ENCODE measurements at places on chromosomes 5 and 9.

DNA sequence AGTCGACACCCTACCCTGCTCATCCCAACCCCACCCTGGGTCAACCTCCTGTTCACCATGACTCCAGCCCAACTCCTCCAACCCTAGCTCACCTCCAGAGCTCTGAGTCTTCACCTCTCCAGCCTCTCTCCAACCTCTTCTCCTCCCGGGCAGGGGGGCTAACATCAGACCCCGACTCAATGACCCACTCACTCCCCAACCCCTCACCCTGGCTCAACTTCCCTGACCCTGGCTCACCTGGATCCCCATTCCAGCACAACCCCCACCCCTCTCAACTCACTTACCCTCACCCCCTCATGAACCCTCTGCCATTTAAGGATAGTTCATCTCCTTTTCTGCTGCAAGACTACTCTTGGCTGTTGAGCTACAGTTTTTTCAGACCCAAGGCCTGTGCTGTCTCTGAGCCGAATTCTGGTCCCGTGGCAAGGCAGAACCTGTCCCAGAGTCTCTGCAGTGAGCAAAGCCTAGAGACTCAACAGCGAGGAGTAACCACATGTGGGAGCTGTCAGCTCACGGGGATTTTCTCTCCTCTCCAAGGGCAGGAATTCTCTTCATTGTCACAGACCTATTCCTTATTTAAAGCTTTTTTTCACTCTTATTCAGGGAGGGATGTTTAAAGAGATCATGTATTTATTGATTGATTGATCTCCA lies 29.8 kb downstream of the ANKRD33B start:
- DNase-seq: no peak

DNA sequence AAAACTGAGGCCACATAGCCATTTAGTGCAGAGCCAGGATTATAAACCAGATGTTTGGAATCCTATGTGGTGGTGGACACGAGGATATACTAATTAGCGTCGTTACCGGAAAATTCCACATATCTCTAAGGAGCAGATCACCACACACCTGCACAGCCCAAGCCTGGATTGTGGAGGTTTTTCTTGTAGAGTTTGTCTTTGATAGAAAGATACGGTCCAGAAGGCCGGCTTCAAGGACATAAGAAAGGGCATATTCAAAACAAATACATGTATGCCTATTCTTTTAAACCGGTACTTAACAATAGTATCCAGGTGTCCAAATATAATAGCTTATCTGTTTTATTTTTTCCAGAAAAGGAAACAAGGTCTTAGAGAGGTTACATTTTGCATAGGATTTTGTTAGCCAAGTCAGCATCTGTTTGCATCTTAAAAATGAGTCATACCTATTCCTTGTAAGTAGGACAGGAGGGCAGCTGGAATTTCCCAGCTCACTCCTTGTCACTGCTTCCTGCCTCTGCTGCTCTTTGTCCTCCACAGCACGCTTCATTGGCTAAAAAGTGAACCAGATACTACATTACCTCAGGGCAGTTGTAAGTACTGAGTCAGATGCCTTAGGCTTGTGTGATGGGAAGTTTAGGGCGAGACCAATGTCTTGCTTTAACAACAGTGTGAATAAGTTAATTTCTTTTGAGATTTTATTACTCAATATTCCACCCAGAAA lies 3.6 kb downstream of the TMC1 start:
- DNase-seq: peak; percentile 27

- DNase-seq: no peak
Measured at GRCh38 chr9:98161851-98162250, 30.6 kb downstream of the CORO2A start.

DNA sequence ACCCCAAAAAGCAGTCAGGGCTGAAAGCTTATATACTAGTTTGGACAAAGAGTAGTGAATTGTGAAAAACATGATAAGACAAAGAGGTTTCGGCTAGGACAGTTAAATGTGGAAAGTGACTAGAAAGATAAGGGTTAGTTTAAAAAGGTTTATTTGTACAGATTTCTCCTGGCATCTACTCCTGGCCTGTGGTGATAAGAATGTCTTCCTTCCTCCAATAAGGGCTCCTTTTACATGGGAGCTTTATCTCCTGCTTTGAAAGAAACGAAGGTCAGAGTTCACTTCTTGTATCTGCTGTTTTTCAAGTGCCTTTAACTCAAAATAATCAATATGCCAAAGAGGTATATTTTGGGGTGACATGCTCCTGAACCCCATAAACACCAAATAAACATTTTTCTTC lies 776.1 kb upstream of the COX7C start:
- no peak for DNase-seq

DNA sequence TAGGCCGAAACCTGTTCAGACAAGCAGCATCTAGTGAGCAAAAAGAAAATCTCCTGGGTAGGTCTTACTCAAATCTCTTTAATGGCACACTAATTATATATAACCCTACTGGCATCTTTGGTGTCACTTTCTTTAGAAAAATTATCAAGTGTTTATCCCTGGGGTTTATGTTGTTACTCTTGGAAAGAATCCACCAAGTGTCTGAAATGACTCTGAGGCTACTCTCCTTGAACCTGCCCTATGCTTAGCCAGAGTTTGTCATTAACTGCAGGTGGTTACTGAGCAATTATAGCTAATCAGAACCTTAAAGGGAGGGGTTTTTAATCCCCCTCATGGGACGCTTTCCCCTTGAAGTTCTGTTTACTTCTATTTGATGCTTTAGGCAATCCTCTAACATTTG lies 381.9 kb downstream of the PLK2 start:
- no peak for DNase-seq

- DNase-seq: no peak
Measured at GRCh38 chr5:43646992-43647391, 44.0 kb downstream of the NNT start.

- DNase-seq: no peak
Measured at GRCh38 chr5:126017096-126017495, 406.1 kb upstream of the GRAMD2B start.

DNA sequence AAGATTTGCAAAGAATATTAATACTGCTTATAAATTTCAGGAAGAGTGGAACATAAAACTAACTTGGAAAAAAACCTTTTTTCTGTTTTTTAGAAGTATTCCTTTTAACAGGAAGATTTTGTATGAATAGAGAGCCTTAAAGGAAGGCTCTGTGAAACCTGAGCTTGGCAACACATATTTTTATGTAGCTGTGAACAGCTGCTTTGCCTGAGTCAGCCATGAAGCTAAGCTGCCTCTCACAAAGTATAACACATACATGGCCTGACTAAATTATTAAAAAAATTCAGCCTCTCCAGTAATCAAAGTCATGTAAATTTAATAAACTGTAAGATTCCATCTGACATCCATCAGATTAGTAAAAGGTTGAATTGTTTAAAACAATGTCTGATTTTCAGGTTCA lies 547.5 kb downstream of the ELAVL2 start:
- DNase-seq: no peak

DNA sequence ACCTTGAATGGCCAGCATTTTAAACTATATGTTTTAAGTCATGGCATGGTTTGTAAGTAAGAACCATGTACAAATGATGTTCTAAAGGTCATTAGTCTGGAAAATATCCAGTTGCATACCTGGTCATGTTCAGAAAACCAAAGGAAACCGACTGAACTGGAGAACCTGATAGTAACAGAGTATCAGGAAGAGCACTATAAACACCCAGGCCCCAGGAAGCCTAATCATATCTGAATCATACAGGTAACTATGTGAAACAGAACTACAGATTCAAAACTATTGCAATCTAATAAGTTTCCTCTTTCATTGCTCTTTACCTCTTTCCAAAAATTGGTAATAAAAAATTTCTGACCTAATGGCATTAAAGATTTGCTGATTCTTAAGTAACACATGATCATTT lies 500.3 kb downstream of the ARHGEF28 start:
- no peak for DNase-seq

DNA sequence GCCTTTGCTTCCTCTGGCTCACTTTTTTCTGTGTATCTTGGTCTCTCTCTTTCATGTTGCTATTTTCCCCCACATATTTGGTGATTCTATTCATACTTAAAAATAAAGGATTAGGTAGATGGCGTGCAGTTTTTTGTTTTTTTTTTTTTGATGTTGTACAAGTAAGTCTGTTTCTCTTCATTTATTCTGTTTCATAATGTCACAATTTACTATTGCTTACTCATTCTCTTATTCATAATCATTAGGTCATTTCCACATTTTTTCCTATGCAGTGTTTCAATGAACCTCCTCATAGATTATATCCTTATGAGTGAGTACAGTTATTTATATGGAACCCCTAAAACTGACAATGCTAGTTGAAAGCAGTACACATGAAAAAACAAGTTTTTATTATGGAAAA lies 136.3 kb downstream of the APBA1 start:
- no peak for DNase-seq

DNA sequence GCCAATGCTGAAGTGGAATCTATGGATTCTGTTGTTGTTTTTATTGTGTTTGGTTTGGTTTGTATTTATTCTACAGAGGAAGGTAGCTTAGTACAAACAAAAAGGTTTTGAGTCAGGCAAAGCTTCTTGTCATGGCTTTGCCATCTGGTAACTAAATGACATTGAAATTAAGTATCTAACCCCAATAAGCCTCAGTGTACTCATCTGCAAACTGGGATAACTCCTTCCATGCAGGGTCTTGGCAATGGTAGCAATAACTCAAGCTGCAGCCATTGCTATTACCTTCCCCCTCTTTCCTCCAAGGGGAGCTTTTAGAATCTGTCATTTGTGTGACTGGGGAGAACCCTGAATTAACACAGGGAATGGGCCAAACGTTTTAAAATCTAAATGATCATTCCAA lies 79.7 kb downstream of the PLAC8L1 start:
- no peak for DNase-seq

DNA sequence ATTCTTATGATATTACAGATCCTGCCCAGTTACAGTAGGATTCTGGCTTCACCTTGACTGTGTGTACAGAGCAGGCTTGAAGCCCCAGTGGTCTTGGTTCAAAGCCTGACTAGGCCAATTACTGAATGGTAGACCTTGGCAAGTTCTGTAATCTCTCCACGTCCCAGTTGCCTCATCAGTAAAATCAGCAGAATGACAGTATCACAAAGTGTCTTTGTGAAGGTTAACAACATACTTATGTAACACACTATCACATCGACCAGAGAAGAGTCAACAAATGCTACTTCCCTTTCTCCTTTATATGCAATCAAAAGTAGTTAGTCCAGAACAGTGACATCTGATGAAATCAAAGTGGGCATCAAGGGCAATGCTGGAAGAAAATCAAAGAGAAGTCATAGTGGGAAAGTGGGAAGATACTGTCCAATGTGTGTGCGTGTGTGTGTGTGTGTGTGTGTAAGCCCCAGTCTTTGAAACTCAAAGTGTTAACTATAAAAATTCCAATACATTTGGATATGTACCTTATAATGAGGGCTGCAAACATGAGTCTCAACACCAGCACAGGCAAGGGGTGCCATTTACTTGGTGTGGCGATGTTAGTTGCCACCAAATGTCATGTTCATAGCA lies 93.5 kb upstream of the EGFLAM start:
- DNase-seq: no peak

- DNase-seq: no peak
Measured at GRCh38 chr5:143304836-143305475, 98.5 kb downstream of the NR3C1 start.

GRCh38 chr5:174381241-174381640 lies 335.7 kb downstream of the NSG2 start:
- DNase-seq: no peak

GRCh38 chr5:13975246-13975645 lies 30.8 kb upstream of the DNAH5 start:
- DNase-seq: no peak

DNA sequence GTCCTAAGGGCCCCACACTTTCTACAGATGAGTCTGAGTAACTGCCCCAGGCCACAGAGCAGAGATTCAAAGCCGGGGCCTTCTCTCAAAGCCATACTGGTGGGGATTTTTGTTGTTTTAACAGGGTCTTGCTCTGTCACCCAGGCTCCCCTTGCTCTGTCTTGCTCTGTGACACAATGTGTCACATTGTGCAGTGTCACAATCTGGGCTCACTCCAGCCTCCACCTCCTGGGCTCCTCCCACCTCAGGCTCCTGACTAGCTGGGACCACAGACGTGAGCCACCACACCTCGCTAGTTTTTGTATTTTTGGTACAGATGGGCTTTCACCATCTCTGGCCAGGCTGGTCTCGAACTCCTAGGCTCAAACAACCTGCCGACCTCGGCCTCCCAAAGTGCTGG lies 8.6 kb downstream of the AGPAT2 start:
- DNase-seq: no peak

- no peak for DNase-seq
Measured at GRCh38 chr5:137752905-137753690, 1.1 kb downstream of the HNRNPA0 start.

GRCh38 chr9:27659001-27659400 lies 85.7 kb upstream of the C9orf72 start:
- DNase-seq: no peak

- DNase-seq: no peak
Measured at GRCh38 chr5:128303593-128303992, 220.0 kb downstream of the SLC12A2 start.

GRCh38 chr5:93044859-93045666 lies 536.0 kb downstream of the NR2F1-AS1 start:
- no peak for DNase-seq

DNA sequence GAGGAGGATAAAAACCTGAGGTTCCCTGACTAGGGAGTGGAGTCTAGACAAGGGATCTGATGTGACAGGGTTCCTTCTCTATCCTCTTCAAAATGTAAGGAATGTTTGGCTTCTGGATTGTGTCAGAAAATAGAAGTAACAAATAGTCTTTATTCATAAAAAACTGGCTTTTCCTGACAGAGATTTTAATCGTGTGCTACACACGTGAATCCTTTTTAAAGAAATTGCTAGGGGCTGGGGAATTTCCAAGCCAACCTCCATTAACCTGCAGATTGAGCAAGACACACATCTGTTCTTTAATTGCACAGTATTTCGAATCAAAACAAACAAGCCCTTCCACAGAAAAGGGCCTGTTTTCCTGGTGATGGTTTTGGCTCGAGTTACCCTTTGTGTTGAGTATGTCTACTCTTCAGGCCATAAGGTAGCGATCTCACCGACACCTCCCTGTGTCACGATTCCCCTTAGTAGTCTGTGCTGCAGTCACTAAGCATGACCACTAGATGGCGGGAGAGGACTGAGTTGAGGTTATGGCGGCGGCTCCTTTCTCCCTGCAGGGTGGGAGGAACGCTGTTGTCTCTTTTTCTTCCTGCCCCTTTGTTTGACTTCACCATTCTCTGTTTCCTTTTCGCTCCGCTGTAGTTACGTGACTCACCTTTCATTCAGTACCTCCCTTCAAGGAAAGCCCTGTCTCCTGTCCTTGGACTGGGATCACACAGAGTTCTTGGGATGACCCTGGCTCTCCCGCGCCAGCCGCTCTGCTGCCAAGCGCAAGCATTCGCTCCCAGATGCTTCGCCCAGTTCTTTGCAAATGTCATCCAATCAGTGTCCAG lies 137.1 kb upstream of the SLC24A2 start:
- peak; percentile 70 for DNase-seq

- no peak for DNase-seq
Measured at GRCh38 chr5:81854485-81854884, 103.6 kb upstream of the SSBP2 start.

GRCh38 chr5:116365006-116365496 lies 209.6 kb downstream of the SEMA6A start:
- DNase-seq: no peak

- DNase-seq: no peak
Measured at GRCh38 chr5:157049605-157050004, 9.3 kb downstream of the HAVCR1 start.
